ENCODE measurements at places on chromosomes 7 and 10. TPM values are rescaled to one million over a fixed set of nuclear protein-coding genes. Genes with fewer than 3 reads are reported as not detected.

GRCh38 chr7:116259871-116260440 is 49.6 kb downstream of the TES start:
- no peaks in the 10 kb centered on the region for H3K36me3 ChIP-seq
- H3K27ac ChIP-seq: no peak overlapping the region
- no peak for DNase-seq
- H3K4me3 ChIP-seq: no peak overlapping the region
- H3K4me1 ChIP-seq: no peaks in the 10 kb centered on the region
- H3K27me3 ChIP-seq: no peaks in the 10 kb centered on the region

DNA sequence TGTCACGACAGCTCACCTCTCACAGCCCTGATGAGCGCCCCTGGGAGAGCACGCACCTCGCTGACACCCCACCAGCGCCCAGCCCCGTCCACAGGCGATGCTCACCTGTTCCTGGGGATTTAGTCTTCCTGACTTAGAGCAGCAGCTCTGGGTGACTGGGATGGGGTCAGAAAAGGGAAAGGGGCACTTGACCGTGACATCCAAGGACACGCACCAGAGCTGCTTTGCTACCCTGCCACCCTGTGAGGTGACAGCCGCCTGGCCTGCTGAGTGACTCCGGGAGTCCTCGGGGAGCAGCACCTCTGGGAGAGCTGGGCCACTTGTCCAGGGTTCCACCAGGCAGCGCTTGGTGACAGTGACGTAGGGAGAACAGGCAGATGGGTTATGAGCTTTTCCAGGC is 148.2 kb downstream of the PRKAG2 start:
- no peaks in the 10 kb centered on the region for H3K27me3 ChIP-seq
- no peak for DNase-seq

DNA sequence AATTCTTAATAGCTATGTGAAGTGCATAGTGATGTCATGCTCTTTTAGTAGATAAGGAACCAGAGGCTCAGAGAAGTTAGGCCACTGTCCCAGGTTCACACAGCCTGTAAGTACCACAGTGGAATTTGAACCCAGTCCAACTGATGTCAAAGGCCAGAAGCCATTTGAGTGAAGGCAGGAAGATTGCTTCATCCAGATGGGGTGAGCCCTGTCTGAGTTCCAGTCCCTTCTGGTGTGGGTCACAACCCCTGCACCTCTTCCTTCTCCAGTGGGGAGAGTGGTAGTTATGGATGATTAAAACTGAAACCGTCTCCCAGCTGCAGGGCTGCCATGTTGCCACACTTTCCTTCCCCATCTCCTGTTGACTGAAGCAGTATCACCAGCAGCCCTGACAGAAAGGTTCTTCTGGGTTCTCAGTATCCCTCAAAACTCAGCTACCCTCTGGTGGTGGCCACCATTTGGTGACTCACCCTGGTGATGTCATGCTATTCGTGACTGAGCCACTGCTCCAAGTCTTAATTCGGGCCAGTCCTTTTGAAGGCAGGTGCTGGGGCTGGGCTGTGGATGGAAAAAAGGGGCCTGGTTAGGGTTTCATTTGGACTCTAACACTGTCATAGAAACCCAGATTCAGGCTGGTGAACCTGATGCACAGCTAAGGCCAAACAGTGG is 1.5 kb upstream of the C10orf95 start:
- DNase-seq: no peak
- peaks cover 45% of the 10 kb centered on the region for H3K4me1 ChIP-seq
- no peaks in the 10 kb centered on the region for H3K36me3 ChIP-seq
- H3K27ac ChIP-seq: peak overlapping the region; percentile 95
- no peaks in the 10 kb centered on the region for H3K27me3 ChIP-seq
- H3K4me3 ChIP-seq: no peak overlapping the region

DNA sequence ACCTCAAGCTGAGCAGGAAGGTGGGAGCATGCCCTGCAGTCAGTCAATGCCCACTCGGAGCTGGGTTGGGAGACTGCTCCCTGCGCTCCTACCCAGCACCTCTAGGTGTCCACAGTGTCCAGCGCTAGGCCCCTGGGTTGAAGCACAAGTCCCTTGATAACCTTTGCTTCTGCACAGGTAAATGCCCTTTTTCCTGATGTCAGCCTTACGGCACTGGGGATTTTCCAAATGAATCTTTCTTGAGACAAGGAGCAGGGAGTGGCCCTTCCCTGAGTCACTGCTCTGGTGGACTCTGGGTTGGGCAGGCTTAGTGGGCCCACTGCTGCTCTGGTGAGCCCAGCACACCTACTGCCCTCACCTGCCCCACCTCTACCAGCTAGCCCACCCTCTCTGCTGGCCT is 61.9 kb upstream of the OPN4 start:
- H3K4me1 ChIP-seq: no peaks in the 10 kb centered on the region
- no peaks in the 10 kb centered on the region for H3K27me3 ChIP-seq
- no peak overlapping the region for H3K4me3 ChIP-seq
- H3K27ac ChIP-seq: no peak overlapping the region
- no peaks in the 10 kb centered on the region for H3K36me3 ChIP-seq
- DNase-seq: no peak

DNA sequence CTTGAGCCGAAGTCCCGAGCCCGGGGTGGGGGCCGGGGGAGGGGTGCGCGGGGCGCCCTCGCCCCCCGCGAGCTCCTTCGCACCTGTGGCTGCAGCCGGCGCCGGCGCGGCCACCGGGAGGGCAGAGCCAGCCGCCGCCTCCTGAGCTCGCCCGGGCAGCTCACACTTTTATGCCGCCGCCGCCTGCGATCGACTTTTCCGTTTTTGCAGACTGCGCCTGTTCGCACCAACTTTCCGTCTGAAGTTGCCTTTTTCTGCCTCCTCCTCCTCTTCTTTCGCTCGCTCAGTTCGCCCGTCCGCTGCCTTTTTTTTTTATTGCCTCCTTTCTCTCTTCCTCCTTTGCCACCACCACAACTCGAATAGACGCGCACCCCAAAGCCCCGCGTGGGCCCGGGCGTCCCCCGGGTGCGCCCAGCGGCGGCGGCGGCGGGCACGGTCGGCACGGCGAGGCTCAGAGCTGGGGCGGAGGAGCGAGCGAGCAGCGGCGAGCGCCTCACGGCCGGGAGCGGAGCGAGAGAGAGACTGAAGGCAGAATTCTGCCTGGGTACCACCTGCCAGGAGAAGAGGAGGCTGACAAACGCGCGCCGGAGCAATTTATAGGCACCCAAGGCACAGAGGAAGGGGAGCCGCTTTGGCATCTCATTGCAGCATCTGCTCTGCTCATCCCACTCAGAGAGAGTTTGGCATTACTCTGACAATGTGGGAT is at the start of gene C1QL3:
Gene C1QL3, minus strand, starts transcription at position 569 of the 706 bp plus-strand sequence. CDS start 814 bp downstream, outside the sequence.
- H3K27ac ChIP-seq: no peak within 1 kb of the TSS
- H3K36me3 ChIP-seq: no peaks in the 10 kb centered on the region
- H3K4me1 ChIP-seq: peaks cover 22% of the 10 kb centered on the region
- H3K4me3 ChIP-seq: peak within 1 kb of the TSS; percentile 53
- no peak for DNase-seq
- peaks cover 25% of the 10 kb centered on the region for H3K27me3 ChIP-seq

Gene SLC25A13
- 31.8 TPM for total RNA-seq

Gene SGPL1
- total RNA-seq: 43.8 TPM

Data from upper lobe of left lung (tissue), 6 donors.